Neuronal stem cell (in vitro differentiated cells): ENCODE measurements at places on chromosomes 7 and 10.

DNA sequence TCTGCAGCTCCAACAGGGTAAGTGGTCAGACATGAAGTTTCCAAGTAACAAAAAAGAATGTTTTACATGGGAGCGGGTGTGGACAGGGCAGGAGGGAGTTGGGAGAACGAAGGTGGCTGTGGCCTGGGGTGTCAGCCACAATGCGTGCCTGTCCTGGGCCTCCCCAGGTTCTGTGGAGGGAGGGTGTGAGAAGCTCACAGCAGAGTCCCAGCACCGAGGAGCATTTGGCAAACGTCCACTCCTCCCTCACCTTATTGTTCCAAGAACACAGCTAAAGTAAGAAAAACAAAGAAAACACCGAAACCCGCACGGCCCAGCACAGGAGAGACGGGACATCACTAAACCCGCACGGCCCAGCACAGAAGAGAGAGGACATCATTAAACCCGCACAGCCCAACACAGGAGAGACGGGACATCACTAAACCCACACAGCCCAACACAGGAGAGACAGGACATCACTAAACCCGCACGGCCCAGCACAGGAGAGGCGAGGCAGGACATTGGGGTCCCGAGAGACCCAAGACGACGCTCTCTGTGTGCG, 226.4 kb downstream of the MAD1L1 start:
- no peak for DNase-seq
- no peaks in the 10 kb centered on the region for H3K36me3 ChIP-seq

GRCh38 chr10:62234077-62234605, 34.5 kb downstream of the RTKN2 start:
- no peaks in the 10 kb centered on the region for H3K36me3 ChIP-seq
- no peaks in the 10 kb centered on the region for H3K27me3 ChIP-seq
- H3K27ac ChIP-seq = no peak overlapping the region
- DNase-seq = no peak

DNA sequence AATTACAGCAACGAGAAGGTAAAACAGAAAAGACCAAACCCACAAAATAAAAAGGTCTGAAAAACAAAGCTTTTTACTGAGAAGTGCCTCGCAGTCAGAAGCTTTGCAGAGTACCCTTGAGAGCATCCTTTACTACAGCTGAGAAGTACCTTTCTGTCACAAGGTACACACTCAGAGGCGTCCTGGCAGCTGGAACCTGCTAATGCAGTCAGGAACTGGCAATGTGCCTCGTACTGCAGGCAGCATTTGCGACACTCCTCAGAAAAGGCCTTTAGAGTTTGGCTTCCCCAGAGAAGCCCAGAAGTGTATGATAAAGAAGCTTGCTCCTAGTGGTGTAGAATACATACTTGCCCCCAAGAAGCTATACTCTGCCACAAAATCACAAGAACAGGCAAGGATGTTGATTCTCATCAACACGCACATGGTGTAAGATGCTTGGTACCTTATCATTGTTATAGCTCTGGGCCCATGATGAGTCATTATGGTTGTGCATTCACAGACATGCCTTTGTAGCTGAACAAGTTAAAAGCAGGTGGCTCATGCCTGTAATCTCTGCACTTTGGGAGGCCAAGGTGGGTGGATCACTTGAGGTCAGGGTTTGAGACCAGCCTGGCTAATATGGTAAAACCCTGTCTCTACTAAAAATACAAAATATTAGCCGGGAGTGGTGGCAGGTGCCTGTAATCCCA, 2.0 kb upstream of the GTPBP4 start:
- no peak for DNase-seq
- H3K27ac ChIP-seq = no peak overlapping the region
- H3K27me3 ChIP-seq = no peaks in the 10 kb centered on the region
- H3K4me1 ChIP-seq = peaks cover 12% of the 10 kb centered on the region
- no peak overlapping the region for H3K4me3 ChIP-seq

DNA sequence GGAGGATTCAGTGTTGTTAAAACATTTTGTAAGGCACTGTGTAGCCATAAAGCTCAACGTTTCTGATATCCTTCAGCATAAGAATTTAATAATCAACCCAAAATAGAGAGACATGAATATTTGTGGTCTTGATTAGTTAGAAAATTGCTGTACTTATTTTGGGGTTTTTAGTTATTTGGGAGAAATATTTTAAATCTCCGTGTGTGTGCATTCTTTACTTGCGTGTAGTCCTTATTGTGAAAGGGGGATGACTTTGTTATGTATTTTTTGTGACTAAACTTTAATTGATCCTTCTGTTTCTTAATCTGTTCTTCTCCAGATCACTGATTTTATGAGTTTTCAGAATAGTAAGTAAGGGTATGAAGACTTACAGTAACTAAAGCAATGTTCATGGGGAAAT, 81.2 kb downstream of the ZNRF2 start:
- no peaks in the 10 kb centered on the region for H3K27me3 ChIP-seq
- H3K27ac ChIP-seq = no peak overlapping the region
- no peak for DNase-seq
- no peaks in the 10 kb centered on the region for H3K36me3 ChIP-seq

- no peak for DNase-seq
- no peaks in the 10 kb centered on the region for H3K4me1 ChIP-seq
- H3K4me3 ChIP-seq = no peak overlapping the region
- H3K36me3 ChIP-seq = no peaks in the 10 kb centered on the region
- no peak overlapping the region for H3K27ac ChIP-seq
Observed at GRCh38 chr7:131139462-131139861, 188.2 kb upstream of the MKLN1 start.

DNA sequence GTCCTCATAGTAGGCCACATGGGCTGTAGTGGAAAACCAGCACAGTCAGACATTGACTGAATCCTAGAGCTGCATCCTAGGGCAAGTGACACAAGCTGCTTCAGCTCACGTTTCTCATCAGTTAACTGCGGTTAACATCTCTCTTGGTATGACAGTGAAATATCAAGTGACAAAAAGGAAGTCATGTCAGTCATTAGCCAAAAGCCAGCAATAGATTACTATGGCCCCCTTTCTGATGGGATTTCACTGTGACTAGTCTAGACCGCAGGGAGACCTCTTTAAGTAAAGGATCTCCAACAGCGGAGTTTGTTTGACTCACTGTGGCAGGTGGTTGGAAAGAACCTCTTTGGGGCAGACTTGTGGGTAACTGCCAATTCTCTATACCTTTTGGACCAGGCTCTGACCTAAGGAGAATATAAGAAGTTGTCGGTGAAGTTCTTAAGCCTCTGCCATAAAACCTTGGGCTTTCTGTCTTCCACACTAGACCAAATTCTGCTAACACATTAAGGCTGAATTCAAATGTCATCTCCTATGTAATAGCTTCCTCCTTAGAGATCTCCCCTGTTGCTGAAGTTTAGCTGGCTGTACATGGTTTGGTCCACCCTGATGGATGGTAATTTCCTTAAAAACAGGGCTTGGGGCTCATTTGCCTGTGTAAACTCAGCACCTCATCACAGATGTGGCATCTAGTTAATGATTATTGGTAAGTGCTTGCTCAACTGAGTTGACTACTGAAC, 115.3 kb downstream of the SGMS1 start:
- H3K27ac ChIP-seq = no peak overlapping the region
- DNase-seq = no peak
- H3K4me3 ChIP-seq = no peak overlapping the region

DNA sequence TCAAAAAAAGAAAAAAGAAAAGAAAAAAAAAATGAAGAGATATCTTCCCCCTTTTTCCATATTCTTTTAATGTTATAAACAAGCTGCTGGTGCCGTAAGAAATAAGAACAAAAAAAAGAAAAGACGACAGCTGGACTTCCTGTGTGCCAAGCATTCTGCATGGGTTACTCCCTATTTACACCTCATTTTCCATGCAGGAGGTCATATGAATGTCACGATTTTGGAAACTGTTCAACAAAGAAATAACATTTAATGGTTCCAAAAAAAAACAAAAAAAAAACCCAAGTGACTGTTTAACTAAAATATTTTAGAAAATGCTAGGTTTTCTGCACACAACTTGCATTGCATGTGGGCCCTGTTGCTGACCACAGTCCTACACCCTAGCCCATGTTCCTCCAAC, 159.3 kb downstream of the TNS3 start:
- no peak overlapping the region for H3K27ac ChIP-seq
- H3K4me1 ChIP-seq = no peaks in the 10 kb centered on the region
- peaks cover 30% of the 10 kb centered on the region for H3K36me3 ChIP-seq
- DNase-seq = no peak
- H3K27me3 ChIP-seq = no peaks in the 10 kb centered on the region

GRCh38 chr7:120475994-120476393, 203.0 kb downstream of the KCND2 start:
- no peak overlapping the region for H3K27ac ChIP-seq
- no peak overlapping the region for H3K4me3 ChIP-seq
- H3K27me3 ChIP-seq = no peaks in the 10 kb centered on the region
- no peaks in the 10 kb centered on the region for H3K4me1 ChIP-seq
- no peak for DNase-seq

DNA sequence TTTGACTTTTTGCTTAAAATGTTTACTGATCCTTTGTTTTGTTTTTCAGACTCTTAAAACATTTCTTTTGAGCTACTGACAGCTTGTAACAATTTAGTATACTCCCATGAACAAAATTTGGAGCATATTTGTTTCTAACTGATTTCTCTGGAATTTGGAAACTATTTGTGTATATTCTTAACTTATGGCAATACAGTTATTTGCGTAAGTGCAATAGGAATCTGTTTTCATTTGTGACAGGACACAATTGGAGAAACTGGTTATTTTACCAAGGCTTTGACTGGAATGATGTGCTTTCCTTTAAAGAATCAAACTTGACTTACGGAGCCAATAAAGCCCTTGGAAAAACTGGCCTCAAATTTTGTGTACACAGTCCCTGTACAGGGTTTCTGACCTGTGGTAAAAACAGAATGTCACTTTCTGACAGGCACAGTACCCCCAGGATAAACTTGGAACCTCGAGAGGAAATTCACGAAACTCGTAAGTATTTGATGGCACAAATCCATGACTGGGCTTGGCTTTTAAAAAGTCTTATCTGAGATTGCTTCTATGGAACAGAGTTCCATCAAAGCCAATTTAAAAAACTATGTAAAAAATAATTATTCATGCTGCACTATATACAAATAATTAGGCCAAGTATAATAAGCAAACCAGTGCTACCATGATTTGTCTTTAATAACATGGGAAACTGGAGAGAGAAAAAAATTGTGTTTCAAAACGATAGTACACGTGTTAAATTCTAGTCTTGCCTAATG, 70.4 kb downstream of the ST8SIA6 start:
- H3K4me3 ChIP-seq = no peak overlapping the region
- H3K36me3 ChIP-seq = no peaks in the 10 kb centered on the region
- DNase-seq = no peak
- H3K4me1 ChIP-seq = no peaks in the 10 kb centered on the region
- H3K27ac ChIP-seq = no peak overlapping the region

- H3K27me3 ChIP-seq = no peaks in the 10 kb centered on the region
- peaks cover 14% of the 10 kb centered on the region for H3K4me1 ChIP-seq
- peaks cover 5% of the 10 kb centered on the region for H3K36me3 ChIP-seq
Observed at GRCh38 chr7:129041142-129042085, 13.5 kb downstream of the TNPO3 start.

DNA sequence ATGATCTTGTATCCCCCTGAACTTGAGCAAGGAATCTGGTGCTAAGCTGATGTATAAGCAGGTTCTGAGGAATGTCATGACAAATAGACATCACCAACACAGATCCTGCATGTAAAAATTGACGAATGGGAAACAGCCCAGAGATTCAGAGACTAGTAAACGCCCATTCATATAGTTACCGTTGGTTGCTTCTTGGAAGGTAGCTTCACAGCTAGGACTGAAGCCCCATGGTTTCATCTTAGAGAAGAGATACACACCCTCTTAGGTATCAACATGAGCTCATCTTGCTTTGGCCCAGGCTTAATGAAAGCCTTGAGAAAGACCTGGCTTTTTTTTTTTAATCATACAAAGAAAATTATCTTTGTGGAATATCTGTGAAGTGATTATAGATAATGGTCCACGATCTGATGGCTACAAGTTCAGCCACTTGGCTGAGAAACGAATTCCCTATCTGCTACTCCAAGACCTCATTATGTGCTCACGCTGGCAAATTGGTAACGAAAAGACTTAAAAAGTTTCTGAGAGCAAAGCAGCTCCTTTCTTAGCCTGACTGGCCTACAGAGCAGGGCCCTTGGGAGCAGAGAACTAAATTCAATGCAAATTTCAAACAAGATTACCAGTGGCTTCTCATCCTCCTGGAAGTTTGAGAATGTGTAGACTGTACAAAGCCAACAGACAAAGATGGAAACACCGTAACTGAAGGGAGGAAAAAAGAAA, 181.1 kb downstream of the NRP1 start:
- H3K4me3 ChIP-seq = no peak overlapping the region
- H3K27ac ChIP-seq = no peak overlapping the region
- no peak for DNase-seq
- no peaks in the 10 kb centered on the region for H3K27me3 ChIP-seq

GRCh38 chr7:28236560-28236959, 56.0 kb upstream of the JAZF1 start:
- no peaks in the 10 kb centered on the region for H3K4me1 ChIP-seq
- H3K27me3 ChIP-seq = no peaks in the 10 kb centered on the region
- no peaks in the 10 kb centered on the region for H3K36me3 ChIP-seq
- DNase-seq = no peak

DNA sequence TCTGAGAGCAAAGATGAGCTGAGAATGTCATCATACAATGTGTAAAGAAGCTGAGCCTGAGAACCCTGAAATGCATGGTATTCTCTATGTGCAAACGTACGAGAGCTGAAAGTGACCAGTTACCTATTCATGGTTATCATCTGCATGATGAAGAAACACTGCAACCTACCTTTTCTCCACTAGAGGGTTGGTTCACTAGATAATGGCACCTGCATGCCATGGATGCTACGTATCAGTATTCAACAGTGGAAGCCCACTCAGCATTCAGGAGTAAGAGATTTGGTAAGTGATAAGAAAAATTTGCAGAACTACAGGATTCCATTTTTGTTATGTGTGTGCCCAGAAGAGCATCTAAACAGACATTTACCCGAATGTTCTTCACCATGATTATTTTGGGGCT, 145.4 kb downstream of the PTPRN2 start:
- H3K4me3 ChIP-seq = no peak overlapping the region
- no peaks in the 10 kb centered on the region for H3K27me3 ChIP-seq
- no peaks in the 10 kb centered on the region for H3K36me3 ChIP-seq
